ENCODE measurements at places on chromosomes 12 and 14.

DNA sequence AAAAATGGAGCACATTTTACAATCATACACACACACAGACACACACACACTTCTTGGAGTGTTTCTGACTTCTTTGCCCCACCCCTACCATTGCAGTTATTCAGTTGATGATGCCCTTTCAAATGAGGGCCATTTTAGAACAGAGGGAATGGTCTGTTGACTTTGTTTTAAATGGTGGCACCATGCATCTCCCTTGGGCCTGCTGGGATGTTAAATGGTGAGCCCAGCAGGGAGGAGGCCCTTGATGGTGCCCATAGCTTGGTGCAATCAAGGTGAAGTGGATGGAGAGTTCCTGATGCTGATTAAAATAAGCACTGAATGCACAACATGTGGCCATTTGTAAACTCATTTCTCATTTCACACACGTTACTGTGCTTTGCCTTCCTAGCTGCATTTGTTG lies 13.3 kb downstream of the C12orf75 start:
- DNase-seq: no peak

GRCh38 chr12:45575417-45575816 lies 154.1 kb upstream of the ARID2 start:
- no peak for DNase-seq

DNA sequence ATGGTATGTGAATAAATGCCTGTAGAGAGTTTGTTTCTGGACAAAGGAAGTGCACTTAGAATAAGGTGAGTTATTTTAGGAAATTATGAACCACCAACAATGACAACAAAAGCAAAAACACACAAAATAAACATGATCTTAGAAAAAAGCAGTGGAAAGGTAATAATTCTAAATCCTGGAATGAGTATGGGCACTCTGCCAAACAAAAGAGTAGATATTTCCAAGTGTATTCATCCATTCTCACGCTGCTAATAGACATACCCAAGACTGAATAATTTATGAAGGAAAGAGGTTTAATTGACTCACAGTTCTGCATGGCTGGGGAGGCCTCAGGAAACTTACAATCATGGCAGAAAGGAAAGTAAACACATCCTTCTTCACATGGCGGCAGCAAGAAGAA lies 269.3 kb upstream of the NPAS3 start:
- DNase-seq: no peak

- no peak for DNase-seq
Observed at GRCh38 chr14:34785223-34786006, 71.0 kb upstream of the CFL2 start.

GRCh38 chr12:24599736-24600135 lies 349.2 kb downstream of the BCAT1 start:
- DNase-seq: no peak

DNA sequence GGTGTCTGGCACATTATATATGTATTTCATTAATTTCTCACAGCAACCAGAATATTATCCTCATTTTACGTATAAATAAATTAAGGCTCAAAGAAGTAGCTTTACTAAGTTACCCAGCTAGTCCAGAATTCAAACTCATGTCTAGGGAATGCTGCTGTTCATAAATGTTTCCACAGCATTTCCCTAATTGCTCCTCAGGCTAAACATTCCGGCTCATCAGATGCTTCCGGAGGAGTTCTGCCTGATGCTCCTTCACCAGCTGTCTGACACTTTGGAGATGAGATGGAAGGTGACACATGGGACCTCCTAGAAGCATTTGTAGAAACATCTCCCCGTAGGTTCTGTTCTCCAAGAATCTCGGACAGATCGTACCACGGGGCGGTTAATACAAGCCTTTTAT lies 12.1 kb downstream of the KRT85 start:
- no peak for DNase-seq

- no peak for DNase-seq
Observed at GRCh38 chr14:65334765-65335410, 77.6 kb upstream of the FUT8 start.

- no peak for DNase-seq
Observed at GRCh38 chr12:109810954-109811623, 22.1 kb downstream of the TRPV4 start.

GRCh38 chr12:43312991-43313505 lies 239.0 kb downstream of the ADAMTS20 start:
- DNase-seq: no peak

GRCh38 chr12:51368640-51369517 lies 22.3 kb downstream of the GALNT6 start:
- DNase-seq: peak; percentile 99

DNA sequence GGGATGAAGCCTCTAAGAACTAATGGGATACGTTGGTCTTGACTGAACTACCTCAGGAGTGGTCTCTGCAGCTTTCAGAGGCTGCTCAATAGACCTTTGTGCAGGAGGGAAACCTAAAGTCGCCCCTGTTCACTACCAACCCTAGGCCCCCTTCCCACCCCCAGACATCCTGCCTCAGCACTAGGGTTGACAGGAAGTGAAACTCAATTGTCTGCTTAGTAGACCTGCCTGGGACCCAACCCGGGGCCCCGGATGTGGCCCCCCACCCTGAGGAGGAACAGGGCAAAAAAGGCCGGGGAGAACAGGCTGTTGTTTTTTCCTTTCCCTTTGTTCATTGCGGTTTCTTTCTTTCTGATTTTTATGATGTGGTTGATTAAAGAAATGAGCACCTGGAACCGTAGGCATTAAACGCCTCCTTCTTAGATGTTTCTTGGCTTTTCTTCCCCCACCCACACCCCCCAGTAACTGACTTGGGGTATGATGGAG lies 1.6 kb upstream of the DGKA start:
- peak; percentile 99 for DNase-seq

- no peak for DNase-seq
Observed at GRCh38 chr12:3092764-3093163, 15.6 kb downstream of the TSPAN9 start.

GRCh38 chr12:47907851-47908454 lies 3.2 kb upstream of the VDR start:
- DNase-seq: no peak

- DNase-seq: no peak
Observed at GRCh38 chr14:63972323-63972932, 119.6 kb downstream of the SYNE2 start.

- DNase-seq: no peak
Observed at GRCh38 chr12:108519558-108519957, 4.5 kb downstream of the FICD start.

GRCh38 chr12:130658145-130658911 lies 57.8 kb downstream of the RIMBP2 start:
- no peak for DNase-seq

DNA sequence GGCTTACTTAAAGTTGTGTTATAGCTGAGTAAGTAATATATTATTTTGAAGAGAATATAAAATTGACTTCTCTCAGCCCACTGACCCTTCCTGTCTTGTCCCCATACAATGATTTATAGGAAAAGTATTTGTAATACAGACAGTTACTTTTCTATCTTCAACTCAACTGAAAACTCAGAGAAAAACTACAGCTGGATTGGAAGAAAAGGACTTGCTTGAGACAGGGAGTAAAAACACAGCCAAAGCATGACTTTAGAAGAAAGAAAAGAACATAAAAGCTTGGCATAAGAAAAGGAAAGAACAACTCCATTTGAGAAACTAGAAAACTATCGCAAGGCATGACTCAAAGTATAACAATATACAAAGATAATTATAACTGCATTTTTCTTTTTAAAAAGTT lies 57.5 kb downstream of the MSRB3 start:
- DNase-seq: no peak

DNA sequence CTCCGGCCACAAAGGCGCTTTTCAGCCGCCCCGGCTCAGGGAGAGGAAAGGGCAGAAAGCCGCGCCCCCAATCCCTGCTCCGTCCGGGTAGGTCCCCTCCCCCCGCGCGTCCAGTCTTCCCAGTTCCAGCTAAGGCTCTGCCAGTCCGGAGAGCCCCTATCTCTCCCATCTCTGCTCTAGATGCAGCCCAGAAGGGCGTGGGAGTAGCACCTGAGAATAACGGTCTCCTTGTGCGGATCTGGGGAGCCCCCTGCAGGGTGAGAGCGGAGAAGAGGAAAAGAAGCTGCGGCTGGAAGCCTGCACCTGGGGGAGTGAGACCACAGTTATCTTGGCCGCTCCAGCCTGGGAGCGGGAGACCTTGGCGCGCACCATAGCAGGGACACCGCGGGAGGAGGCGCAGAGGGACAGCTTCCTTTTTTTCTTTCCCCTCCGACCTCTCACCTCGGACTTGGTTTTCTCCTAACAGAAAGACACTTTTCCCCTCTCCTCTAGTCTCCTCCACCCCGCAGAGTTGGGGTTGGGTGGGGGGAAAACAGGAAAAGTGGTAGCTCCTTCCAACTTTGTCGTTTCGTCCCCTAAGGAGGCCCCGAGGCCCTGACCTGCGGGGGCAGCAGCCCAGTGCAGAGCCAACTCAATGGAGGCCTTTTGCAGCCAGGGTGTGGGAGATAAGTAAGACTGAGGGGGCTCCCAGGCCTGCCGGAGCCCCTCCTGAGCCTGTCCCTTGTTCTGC lies 2.4 kb downstream of the DHH start:
- DNase-seq: peak; percentile 66

DNA sequence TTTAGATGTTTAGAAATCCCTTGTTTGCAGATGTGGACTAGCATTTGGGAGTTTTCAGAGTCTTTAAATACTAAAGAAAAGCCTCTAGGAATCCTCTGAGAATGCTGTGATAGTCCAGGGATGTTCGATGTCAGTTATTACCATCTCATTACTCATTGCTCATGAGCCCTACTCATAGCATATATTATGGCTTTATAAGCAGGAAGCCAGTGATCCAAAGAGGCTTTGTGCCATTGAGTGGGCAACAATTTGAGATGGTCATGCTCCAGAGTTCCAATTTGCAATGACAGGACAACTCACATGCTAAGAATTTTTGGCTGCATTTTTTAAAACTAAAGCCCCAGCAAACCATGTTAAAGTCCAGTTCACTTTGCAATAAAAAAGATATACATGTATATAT lies 163.0 kb downstream of the OTOGL start:
- DNase-seq: no peak

GRCh38 chr12:89185181-89185580 lies 167.1 kb downstream of the DUSP6 start:
- no peak for DNase-seq

- DNase-seq: no peak
Observed at GRCh38 chr12:110312581-110313360, 31.7 kb downstream of the ATP2A2 start.

GRCh38 chr12:113933201-113933786 lies 32.8 kb downstream of the RBM19 start:
- no peak for DNase-seq

- no peak for DNase-seq
Observed at GRCh38 chr12:130429656-130430505, 92.2 kb downstream of the PIWIL1 start.

DNA sequence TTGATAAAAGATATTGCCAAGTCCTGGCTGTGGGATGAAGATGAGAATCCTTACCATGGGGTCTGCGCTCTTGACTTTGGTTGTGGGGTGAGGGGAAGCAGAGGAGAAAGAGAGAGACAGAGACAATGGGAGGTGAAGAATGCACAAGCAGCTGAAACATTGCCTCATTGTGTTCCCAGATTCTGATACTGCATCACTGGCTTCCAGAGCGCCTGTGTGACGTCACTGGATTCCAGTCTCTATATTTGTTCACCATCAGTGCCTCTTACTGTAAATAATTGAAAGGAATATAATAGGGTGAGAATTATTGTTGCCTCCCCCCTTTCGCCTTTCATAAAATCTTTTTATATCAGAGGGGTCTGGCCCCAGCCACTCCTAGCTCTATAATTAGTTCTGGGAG lies 188.9 kb upstream of the NTF3 start:
- no peak for DNase-seq

DNA sequence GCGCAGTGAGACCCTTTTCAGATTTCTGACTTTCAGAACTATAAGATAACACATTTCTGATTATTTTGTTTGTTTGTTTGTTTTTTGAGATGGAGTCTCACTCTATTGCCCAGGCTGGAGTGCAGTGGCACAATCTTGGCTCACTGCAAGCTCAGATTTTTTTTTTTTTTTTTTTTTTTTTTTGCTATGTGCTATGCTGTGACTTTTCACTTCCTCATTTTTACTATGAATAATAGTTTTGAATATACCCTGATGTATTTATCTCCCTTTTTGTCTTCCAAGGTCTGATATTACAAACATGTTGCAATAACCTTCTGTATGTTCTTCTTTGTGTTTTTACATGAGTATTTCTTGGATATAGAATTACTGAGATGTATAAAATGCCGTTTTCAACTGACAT lies 658.7 kb upstream of the SEL1L start:
- no peak for DNase-seq

- DNase-seq: peak; percentile 45
Observed at GRCh38 chr14:106840258-106840657, 1313.9 kb downstream of the TMEM121 start.

Data from DND-41 (cell line).